ENCODE measurements at places on chromosomes 1 and 21.
A peak's percentile ranks its signal among the peaks of the same experiment; 100 is the strongest.

GRCh38 chr1:233294913-233295236 is 650 bp downstream of the PCNX2 start:
- DNase-seq, result peak; percentile 60

GRCh38 chr1:39688706-39689105 is 2.5 kb downstream of the HPCAL4 start:
- no peak for DNase-seq

DNA sequence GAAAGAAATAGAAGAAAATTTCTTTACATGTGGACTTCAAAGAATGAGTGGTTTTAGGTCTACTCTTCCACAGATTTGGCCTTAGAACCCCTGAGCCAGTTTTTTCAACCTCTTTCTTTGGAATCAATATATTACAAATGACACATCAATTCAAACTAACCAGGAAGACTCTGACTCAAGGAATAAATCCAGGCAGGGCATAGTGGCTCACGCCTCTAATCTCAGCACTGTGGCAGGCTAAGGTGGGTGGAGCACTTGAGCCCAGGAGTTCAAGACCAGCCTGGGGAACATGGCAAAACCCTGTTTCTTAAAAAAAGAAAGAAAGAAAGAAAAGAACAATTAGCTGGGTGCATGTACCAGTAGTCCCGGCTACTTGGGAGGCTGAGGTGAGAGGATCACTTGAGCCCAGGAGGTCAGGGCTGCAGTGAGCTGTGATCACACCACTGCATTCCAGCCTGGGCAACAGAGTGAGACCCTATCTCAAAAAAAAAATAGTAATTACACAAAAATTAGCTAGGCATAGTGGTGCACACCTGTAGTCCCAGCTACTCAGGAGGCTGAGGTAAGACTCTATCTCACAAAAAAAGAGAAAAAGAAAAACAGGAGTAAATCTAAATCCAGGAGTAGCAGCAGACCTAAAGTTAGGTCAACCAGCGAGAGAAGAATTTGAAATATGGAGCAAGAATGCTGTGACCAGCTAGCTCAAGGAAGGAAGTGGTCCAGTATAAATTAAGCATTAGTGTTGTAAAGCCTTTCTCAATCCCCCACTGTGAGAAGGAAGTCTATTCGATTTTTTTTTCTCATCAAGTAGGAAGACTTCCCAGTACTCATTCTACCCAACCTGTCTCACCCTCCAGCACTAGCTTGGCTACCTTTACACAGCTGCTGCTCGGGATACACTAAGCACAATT is 1.9 kb downstream of the SORT1 start:
- DNase-seq, result no peak

DNA sequence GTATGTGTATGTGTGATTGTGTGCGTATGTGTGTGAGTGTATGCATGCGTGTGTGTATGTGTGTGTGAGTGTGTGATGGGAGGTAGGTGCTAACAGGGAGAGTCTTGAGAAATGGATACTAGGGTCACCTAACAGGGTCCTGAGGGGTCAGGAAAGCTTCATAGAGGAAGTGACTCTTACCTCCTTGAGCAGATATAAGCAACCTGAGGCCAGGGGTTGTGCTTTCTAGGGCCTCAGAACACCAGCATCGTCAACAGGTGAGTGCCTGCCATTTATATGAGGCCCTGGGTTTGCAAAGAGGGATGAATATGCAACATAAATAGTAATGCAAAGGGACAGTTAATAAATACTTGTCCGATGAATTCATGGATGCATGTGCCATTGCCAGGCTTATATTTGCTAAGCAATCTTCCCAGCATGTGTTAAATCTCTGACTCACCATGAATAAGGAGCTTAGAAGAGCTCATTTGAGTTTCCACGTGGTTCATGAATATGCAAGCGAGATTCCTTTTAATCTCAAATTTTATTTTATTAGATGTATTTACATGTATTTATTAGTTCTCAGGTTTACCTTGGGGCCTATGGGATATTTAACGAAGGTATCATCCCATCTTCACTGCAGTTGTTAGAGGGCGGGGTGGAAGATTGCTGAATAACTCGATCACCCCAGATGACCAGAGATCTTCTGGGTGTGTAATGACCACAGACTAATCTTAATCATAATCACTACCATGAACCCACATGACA is 438.3 kb downstream of the CAMTA1 start:
- no peak for DNase-seq

DNA sequence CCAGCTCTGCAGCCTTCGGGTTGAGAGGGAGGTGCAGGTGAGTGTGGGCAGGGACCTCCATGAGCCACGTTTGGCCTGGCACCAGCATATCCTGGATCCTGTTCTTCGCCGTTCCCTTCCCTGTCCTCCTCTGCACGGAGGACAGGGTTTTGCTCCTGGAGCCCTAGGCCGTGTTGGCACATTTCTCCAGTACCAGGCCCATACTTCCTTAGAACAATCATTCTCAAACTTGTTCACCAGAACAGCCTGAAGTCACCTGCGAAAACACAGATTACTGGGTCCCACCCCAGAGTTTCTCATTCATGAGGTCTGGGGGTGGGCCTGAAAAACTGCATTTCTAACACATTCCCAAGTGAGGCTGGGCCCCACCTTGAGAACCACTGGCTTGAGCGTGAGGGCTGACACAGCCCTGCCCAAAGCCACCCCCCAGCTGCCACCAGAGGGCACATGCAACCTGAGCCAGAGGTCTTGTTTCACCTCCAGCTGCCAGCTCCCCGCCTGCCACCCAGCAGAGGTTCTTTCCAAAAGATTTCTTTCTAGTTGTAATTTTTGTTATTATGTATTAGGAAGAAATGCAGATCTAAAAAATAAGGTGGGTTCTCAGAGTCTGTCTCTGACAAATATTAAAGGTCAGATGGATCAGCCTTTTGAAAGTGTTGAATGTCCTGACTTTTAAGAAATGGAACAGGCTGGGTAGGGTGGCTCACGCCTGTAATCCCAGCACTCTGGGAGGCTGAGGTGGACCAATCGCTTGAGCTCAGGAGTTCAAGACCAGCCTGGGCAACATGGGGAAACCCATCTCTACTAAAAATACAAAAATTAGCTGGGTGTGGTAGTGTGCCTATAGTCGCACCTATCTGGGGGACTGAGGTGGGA is 39.6 kb upstream of the LDLRAP1 start:
- peak; percentile 77 for DNase-seq

GRCh38 chr1:1069711-1070676 is 4.1 kb downstream of the RNF223 start:
- no peak for DNase-seq

DNA sequence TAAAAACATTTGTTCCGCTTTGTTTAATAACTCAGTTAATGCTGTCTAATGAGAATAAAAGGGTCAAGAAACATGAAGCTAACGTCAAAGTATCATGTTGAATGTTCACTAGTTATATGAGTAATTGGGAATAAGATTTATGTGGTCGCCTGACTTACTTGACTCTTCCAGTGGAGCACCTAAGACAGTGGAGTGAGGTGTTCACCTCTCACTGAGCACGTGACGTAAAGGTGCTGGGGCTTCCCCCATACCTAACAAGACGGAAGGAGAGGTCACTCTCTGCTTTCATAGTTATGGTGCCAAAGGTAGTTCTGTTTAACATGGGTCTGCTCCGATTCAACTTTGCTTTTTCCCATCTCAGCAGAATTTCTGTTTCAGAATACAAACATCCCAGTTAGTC is 686 bp downstream of the KMO start:
- no peak for DNase-seq

DNA sequence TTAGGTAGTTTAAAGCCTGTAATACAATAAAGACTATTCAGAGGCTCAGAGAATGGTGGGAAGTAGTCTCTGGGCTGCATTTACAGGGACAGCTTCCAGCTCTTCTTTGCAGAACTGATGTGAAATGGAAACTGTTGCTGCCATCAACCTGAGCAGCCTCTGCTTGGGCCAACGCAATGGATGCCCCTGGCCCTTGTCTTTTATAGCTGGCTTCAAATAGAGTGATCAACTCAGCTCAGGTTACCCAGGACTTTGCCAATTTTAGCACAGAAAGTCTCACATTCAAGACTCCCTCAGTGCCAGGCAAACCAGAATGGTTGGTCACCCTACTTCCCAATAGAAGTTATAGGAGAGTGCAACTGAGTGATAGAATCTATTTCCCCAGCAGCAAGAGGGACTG is 18.1 kb upstream of the GALNT2 start:
- no peak for DNase-seq
